ENCODE measurements at places on chromosomes 1 and 21.

GRCh38 chr21:34762786-34763185, 94.0 kb downstream of the CLIC6 start:
- peak; percentile 35 for DNase-seq

GRCh38 chr1:27253596-27253995, 19.2 kb downstream of the WDTC1 start:
- no peak for DNase-seq

- DNase-seq = peak; percentile 85
Measured at GRCh38 chr1:101293461-101294051, 56.7 kb downstream of the S1PR1 start.

DNA sequence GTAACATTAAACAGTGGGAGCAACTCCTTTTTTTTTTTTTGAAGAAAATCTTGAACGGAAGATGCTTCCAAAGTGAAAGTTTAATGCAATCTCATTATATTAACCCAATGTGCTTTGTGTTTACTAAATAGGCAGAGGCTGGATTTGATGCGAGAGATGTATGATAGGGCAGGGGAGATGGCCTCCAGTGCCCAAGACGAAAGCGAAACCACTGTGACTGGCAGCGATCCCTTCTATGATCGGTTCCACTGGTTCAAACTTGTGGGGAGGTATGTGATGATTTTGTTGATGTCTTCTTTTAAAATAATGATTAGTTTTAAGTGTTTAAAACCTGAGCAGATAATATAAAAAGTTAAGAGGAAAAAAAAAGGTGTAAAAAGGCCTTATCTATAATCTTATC, 74.2 kb upstream of the PGD start:
- DNase-seq = no peak

DNA sequence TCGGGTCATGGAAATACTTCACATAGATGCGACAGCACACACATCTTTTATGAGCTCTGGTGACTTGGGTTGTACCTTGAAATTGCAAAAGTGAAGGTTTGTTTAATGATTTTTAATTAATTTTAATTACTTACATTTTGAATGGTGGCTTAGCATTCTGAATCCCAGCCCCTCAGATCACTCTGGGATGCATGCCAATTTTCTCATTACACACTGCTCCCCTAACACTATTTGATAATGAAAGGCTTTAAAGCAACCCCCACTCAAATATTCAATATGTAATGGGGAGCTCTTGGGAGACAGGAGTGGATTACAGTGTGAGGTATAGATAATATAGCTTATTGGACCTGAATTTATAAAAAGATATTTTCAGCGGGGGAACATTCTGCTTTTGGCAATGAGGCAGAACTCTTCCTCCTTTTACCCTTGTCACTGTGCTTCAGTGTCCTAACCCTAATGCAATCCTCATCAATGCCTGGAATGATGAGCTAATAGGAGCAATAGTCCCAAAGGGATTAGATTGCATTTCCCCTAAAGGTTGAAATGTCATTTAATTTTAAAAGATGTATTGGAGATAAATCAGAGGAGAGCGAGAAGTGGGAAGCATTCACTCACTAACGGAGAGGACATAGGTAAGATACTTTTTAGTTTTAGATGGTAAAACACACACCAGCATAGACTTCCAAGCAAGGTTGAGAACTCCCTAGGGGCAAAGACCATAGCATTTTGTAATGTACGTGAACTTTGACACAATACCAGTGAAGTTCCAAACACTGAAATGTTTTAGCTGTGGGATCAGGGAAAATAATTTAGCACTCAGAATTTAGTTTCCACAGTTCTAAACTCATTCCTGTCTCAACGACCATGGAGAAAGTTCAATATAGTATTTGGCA, 384.1 kb upstream of the PLXNA2 start:
- DNase-seq = no peak

- DNase-seq = no peak
Measured at GRCh38 chr1:147171399-147172167, 687 bp downstream of the PRKAB2 start.

- no peak for DNase-seq
Measured at GRCh38 chr1:29962336-29962735, 726.0 kb downstream of the PTPRU start.

GRCh38 chr1:110150330-110151174, at the start of gene SLC6A17:
Gene SLC6A17, plus strand, starts transcription at chr1:110150494. Its CDS starts 16,436 bp downstream, at chr1:110166930.
- DNase-seq = peak; percentile 62

DNA sequence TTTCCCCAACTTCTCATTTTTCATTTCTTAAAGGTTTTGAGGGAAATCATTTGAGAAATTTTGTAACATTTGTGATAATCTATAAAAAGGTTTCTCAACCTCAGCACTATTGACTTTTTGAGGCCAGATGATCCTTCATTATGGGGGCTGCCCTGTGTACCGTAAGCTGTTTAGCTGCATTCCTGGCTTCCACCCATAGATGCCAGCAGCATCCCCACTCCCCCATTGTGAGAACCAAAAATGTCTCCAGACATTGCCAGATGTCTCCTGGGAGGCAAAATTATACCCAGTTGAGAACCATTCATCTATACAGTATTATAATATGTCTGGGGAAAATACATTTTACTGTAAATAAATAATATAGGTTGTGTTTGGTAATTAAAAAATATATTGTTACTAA, 146.0 kb downstream of the PBX1 start:
- no peak for DNase-seq

DNA sequence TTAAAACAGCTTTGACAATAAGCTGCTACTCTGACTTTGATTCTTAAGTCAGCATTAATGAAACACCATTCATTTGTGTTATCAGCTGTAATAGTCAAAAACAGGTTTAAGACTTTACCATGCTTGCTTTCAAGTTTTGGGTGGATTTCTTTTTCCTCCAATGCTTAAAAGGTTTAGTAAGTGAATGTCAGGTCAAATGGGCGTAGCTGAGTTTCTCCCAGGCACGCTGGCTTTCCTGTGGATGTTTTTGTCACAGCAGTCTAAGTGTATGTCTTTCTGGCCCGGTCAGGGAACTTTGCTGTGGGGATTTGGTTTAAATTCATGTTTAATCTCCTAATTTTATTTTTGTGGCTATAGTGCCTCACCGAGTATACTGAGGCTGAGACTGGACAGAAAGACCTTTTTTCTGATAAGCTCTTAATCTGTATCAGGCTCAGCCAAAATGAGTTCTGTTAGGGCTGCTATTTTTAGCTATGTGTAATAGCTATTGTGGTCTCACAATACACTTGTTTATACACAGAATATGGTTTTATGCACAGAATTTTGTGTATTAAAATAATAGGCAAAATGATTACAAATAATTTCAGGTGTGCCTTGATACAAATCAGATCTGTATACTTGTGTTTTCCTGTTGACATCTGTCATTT, 292.8 kb downstream of the DISC1 start:
- no peak for DNase-seq

DNA sequence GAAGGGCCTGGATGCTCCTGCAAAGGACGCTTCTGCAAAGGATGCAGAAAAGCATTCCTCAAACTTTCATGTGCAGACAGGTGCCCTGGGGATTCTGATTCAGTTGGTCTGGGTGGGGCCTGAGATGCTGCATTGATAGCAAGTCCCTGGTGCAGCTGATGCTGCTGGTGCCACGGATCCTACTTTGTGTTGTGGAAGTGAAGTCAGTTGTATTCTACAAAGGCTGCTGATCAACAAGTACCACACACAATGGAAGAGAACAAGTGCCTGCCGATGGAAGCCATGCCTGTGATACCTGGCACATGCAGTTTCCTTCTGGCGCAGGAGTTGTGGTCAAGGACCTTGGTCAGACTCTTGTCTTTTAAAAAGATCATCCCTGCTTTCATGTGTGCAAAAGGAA, 478.8 kb downstream of the CAMTA1 start:
- DNase-seq = no peak

DNA sequence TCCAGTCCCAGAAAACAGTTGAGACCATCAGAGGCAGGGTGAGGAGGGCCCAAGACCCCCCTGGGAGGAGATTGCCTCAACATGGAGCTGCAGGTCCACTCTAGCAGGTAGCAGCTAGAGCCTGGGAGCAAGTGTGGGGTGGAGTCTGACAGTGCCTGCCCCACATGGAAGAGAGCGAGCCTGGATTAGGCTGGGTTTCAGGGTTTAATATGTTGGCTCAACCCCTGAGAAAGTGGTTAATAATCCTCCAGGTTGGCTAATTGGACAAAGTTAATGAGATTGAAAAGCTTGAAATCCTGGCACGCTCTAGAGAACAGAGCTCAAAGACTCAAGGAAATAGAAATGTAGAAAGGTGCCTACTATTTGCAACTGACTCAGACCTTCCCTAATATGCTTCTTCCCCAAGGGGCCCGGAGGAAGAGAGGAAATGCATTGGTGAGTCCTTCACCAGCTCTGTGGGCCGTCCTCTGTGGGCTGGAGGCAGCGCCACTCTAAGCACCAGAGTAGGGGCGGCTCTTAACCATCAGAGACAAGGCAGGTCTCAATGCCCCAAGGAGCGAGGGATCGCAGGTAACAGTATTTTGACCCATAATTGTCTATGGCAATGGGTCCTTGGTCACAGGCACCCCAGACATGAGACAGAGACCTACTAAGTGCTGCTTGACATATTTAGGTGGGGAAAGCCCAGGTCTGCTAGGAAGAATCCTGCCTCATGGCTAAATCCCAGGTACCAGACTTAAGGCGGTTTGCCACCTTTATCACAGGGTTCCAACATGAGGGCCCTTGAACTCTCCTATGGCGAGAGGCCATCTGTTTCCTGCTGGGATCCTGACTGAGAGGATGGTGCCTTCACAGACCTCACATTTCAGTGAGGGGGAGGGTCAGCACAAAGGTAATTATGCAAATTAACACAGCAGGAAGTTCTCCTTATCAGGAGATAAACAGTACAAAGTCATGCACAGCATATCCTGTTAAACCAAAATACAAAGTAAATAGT, 33.8 kb downstream of the RSPH1 start:
- DNase-seq = no peak

DNA sequence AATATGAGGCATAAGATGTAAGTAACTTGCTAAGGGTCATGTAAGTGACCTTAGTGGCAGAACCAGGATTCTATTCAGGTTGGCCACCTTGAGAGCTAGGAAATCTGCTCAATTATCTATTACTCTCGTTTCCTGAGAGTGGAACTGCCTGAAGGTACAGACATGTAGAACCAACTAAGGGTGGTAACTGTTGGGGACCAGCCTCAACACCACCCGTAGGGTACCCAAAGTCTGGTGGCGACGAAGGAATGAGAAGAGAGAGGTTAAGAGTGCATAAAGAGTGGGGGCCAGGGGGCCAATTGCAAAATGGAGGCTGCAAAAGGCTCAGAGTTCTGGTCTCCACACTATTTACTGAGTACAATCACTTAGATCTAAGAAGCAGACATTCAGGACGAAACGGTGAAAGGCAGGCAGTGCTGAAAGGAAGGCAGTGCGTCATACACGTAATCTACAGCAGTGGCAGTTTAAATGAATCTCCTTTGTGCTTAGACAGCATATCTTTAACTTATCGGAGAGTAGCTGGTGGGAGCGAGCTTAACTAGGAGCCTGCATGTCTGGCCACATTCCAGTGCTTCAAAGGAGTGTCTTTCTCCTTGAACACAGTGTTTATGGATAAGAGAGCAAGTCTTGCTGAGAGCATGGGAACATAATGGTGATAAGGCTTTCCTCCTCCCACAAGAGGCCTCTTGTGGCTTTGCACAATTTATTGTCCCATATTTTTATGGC, 25.0 kb downstream of the SRSF4 start:
- DNase-seq = peak; percentile 79

GRCh38 chr1:32540605-32541004, 1.4 kb downstream of the ZBTB8A start:
- no peak for DNase-seq

DNA sequence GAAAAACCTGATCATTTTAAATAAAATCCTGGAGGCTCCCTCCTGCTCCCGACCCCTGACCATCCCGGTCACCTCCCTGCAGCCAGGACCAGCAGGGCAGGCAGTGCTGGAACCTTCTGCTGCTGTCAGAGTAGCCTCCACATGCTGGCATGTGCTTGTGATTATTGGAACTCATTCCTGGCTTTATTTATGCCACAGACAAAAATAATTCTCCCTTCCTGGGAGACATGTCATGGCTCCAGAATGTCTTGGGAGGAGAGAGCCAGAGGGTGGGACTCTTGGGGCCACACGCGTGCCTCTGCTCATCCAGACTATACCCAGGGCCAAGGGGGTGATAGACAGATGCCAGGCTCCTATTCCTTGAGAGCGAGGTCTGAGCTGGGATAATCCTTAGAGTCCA, 183.6 kb upstream of the RAB4A start:
- no peak for DNase-seq

GRCh38 chr1:43052786-43053439, 94.2 kb upstream of the SLC2A1 start:
- no peak for DNase-seq

DNA sequence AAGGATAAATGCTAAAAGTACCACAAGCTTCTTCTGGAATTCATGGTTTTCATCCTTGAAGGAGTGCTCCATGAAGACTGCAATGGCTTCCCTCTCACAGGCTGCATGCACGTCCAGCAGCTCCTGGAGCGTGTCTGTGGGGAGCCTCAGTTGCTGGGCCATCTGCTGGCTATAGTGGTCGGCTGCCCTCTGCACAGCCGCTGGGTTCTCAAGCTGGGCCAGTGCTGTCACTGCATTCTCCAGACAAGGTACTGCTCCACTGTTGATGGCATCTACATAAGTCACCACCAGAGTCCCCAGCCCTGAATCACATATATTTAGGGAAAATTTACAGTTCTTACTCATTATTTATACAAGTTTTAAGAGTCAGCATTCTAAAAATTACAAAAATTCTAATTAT, 8.7 kb downstream of the GBP4 start:
- DNase-seq = no peak

GRCh38 chr1:43135857-43136781, 36.0 kb downstream of the EBNA1BP2 start:
- no peak for DNase-seq

- DNase-seq = no peak
Measured at GRCh38 chr1:11729498-11730428, 6.2 kb upstream of the AGTRAP start.

- DNase-seq = peak; percentile 18
Measured at GRCh38 chr1:209989525-209989924, 51.5 kb downstream of the SYT14 start.

DNA sequence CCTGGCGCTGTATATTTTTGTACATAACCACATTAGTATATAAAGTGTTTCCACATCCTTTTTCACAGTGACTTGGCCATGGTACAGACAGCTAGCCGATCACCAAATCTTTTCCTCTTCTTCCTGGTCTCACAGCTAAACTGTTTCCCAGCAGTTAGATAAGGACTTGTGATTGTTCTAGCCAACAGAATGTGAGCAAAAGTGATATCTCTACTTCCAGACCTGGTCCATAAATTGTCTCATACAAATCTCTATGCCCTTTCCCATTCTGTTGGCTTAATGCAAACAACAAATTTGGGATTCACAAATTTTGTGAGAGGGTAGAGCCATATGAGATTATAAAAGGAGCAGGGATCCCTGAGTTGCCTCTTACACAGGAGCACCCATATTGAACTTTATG, 19.5 kb downstream of the PAFAH2 start:
- no peak for DNase-seq

- no peak for DNase-seq
Measured at GRCh38 chr1:109984190-109984455, 442 bp upstream of the AHCYL1 start.

- DNase-seq = no peak
Measured at GRCh38 chr1:91020486-91020885, 1.3 kb downstream of the ZNF644 start.

- DNase-seq = no peak
Measured at GRCh38 chr1:155174324-155175280, 953 bp downstream of the TRIM46 start.
